Left renal pelvis (tissue), 4 donors: ENCODE measurements at places on chromosomes 7 and 10. TPM values are rescaled to one million over a fixed set of nuclear protein-coding genes. Genes with fewer than 3 reads are reported as not detected.

DNA sequence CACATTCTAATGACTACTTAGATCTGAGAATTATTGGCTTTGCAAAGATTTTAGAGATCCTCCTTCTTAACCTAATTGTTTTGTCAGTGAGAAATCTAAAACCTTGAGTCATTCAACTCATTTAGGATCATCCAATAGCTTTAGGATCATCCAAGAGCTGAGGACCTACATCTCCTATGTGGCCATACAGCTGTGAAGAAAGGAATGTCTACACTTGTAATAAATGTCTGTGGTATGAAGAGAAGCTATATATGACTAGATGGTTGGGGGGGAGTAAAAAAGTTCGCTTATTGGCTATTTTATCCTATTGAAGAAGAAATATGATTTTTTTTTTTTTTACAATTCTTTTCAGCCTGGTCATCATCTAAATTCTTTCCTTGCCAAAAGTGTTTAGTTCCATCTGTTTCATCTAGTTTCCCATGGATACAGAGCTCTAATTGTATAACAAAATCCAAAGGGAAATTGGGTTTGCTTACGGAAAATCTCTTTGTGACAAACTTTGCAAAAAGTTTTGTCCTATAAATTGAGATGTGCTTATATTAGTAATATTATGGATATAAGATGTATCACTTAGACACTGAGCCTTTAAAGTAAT lies 196.7 kb downstream of the PRKG1 start:
- DNase-seq, result no peak

- DNase-seq, result no peak
Observed at GRCh38 chr7:158142657-158143056, 445.0 kb downstream of the PTPRN2 start.

GRCh38 chr7:151540146-151540545 lies 20.5 kb upstream of the RHEB start:
- DNase-seq, result no peak

- DNase-seq, result no peak
Observed at GRCh38 chr10:393787-394438, 258.7 kb downstream of the ZMYND11 start.

- DNase-seq, result no peak
Observed at GRCh38 chr10:124016804-124017375, 76.5 kb downstream of the CHST15 start.

DNA sequence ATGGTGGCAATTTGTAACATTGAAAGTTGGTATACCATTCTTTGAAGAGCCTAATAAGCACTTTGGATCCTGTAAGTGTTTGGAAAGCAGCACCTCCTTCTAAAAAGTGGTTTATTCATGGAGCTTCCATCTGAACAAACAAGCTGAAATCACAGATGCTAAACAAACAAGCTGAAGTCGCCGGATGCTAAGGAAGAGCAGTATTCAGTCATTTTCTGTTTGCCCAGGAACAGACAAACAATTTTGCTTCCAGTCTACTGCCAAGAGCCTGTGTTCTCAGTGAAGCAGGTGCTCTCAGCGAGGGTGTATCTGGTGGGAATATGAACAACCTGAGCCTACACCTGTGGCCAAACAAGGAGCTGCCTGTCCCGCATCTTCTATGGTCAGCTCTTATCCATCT lies 6.3 kb downstream of the COL28A1 start:
- no peak for DNase-seq

GRCh38 chr10:89548673-89549072 lies 13.3 kb upstream of the SLC16A12 start:
- no peak for DNase-seq

DNA sequence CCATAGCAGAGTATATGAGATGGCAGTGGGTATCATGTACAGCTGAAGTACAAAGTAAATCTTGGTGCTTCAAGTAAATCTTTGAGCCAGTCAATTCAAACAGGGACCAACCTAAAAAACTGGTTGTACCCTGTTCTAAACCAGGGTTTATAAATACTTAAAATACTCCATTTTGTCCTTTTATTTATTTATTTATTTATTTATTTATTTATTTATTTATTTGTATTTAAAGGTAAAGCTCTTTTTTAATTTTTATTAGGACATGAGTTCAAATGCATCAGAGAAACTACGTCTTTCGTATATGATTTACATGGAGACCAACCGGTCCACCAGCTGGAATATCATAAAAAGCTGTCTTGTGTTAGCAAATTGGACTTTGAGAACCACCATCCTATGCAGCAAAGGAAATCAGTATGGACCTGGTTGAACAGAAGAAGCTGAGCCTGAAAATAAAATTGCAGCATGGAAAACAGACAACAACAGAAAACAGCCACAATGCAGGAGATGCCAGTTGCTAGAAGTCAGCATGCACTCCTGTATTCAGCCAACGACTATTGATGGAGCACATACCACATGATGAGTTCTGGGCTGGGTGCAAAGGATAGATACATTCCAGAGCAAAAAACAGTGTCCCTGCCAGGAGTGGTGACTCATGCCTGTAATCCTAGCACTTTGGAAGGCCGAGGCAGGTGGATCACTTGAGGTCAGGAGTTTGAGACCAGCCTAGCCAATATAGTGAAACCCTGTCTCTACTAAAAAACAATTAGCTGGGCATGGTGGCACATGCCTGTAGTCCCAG lies 60.0 kb downstream of the PLXNA4 start:
- DNase-seq, result no peak

The HYAL4 gene
- polyA plus RNA-seq, result not detected

- DNase-seq, result no peak
Observed at GRCh38 chr7:155234158-155234492, 63.6 kb upstream of the INSIG1 start.

The TAS2R41 gene
- polyA plus RNA-seq, result not detected

The AGAP4 gene
- 27.4 TPM for polyA plus RNA-seq

The SEC61G gene
- 167 TPM for polyA plus RNA-seq

The HOXA10 gene
- 161 TPM for polyA plus RNA-seq

- DNase-seq, result no peak
Observed at GRCh38 chr7:72159911-72160310, 252.2 kb downstream of the CALN1 start.

The GRID2IP gene
- polyA plus RNA-seq, result 0.70 TPM

The CYP2C19 gene
- not detected for polyA plus RNA-seq

The ZNF775 gene
- polyA plus RNA-seq, result 9.4 TPM

The NODAL gene
- not detected for polyA plus RNA-seq

The SORCS1 gene
- 4.5 TPM for polyA plus RNA-seq

DNA sequence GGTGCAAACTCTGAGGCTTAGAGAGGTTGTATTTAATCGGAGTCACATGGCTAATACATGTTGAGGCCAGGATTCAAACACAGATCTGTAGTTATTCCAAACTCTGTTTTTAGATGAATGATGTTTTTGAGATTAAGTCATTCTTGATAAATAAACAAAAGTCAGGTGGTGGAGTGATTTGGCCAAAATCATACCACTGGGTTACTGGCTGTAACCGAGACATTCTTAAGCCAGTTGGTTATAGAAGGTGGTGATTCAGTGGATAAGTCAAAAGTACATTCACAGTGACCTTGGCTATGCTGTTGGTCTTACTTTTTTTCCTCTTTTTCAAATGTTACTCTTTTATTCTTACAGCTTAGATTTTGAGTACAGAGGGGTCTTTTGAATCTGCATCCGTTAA lies 361.4 kb downstream of the KIF20B start:
- DNase-seq, result no peak

The RHEB gene
- polyA plus RNA-seq, result 139 TPM

The HHEX gene
- 8.7 TPM for polyA plus RNA-seq

DNA sequence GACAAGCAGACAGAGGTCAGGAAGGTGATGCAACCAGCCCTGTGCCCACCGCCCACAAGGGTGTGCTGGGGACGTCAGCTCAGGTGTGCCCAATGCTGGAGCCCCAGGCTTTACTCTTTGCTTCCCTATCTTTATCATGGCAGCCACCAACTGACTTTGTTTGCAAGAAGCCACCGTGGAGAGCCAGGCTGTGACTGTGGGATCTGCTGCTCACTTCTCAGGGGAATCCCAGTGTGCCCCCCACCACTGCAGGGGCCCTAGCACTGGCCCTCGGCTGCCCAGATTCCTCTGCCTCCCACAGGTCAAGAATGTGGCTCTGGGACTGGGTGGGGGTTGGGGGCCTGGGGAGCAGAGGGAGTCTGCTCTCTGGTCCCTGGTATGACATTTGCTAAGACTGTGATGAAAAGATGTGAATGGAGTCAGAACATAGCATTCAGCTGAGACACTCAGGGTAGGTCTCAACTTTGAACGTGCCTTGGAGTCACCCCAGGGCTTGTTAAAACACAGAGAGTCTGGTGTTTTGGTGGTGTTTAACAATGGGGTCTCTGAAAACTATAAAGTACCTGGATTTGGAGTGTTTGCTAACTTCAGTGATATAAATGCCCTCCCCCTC lies 47.3 kb downstream of the ARHGAP22 start:
- no peak for DNase-seq
